ENCODE measurements at places on chromosomes 2 and 18. TPM values are rescaled to one million over a fixed set of nuclear protein-coding genes. Genes with fewer than 3 reads are reported as not detected.

Gene ODC1
- 111 TPM for total RNA-seq

Gene LHCGR
- total RNA-seq: not detected

Gene KCNG2
- total RNA-seq: 0.51 TPM

Gene THSD7B
- under 0.01 TPM for total RNA-seq

Gene CCDC141
- 1.2 TPM for total RNA-seq

Gene RESP18
- total RNA-seq: not detected

Gene SH2D6
- not detected for total RNA-seq

Gene ACADL
- total RNA-seq: 0.19 TPM

Gene ATRAID
- 111 TPM for total RNA-seq

Gene TUBA3E
- not detected for total RNA-seq

Gene ZDBF2
- 22.1 TPM for total RNA-seq

Gene GALNT13
- total RNA-seq: under 0.01 TPM

Gene GALNT3
- 0.34 TPM for total RNA-seq

Gene ADCY3
- 33.4 TPM for total RNA-seq

Gene SNRNP27
- 47.7 TPM for total RNA-seq

Gene MYL1
- total RNA-seq: not detected

Gene FRZB
- total RNA-seq: 0.68 TPM

Gene NEB
- 1.2 TPM for total RNA-seq

Gene TCF7L1
- 8.5 TPM for total RNA-seq

Gene L3MBTL4
- total RNA-seq: 5.9 TPM

Gene ST8SIA5
- 0.09 TPM for total RNA-seq

Gene IL37
- not detected for total RNA-seq

Gene FAM161A
- total RNA-seq: 2.0 TPM

Gene IL36RN
- not detected for total RNA-seq

Gene MC4R
- not detected for total RNA-seq

Gene FLACC1
- total RNA-seq: 0.84 TPM

Gene AOX1
- total RNA-seq: 2.4 TPM

Gene CFC1B
- total RNA-seq: not detected

Gene SNRNP200
- total RNA-seq: 113 TPM

Gene IL1RL1
- total RNA-seq: 0.17 TPM

Gene CCDC74B
- 2.2 TPM for total RNA-seq

Gene VPS54
- total RNA-seq: 29.4 TPM

Gene BBS5
- 3.2 TPM for total RNA-seq

Gene UGT1A10
- not detected for total RNA-seq

Gene AKAIN1
- total RNA-seq: not detected

Gene IL36B
- not detected for total RNA-seq

Gene TGFA
- total RNA-seq: 22.6 TPM
